CD4-positive, alpha-beta memory T cell (primary cell): ENCODE measurements at places on chromosomes 2 and 18.

- no peak for DNase-seq
Observed at GRCh38 chr2:177427316-177427715, 34.7 kb downstream of the AGPS start.

DNA sequence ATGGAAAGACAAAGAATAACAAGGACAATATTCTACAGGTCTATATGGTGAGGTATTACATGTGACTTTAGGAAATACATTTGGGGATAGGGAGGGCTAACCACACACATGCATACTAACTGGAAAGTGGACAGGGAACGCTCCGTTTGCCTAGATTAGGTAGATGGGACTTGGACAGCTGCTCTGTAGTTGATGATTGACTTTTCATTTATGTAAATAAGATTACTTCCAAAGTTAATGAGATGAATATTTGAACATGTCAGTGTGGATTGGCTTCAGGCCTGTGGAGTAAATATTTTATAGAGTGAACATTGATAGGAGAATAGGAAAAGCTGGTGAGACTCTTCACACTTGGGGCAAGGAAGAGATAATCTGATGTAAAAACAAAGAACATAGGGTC, 142.0 kb downstream of the NCK2 start:
- no peak for DNase-seq

- DNase-seq: no peak
Observed at GRCh38 chr2:33372940-33373553, 103.4 kb upstream of the RASGRP3 start.

- no peak for DNase-seq
Observed at GRCh38 chr2:178920916-178921513, 113.8 kb upstream of the TTN start.

- no peak for DNase-seq
Observed at GRCh38 chr2:7984693-7985353, 697.0 kb upstream of the ID2 start.
